ENCODE measurements at places on chromosomes 12 and 14.

- DNase-seq: peak; percentile 95
Measured at GRCh38 chr12:124939421-124940142, 25.1 kb upstream of the UBC start.

- DNase-seq: no peak
Measured at GRCh38 chr12:108461058-108461660, 53.9 kb upstream of the FICD start.

DNA sequence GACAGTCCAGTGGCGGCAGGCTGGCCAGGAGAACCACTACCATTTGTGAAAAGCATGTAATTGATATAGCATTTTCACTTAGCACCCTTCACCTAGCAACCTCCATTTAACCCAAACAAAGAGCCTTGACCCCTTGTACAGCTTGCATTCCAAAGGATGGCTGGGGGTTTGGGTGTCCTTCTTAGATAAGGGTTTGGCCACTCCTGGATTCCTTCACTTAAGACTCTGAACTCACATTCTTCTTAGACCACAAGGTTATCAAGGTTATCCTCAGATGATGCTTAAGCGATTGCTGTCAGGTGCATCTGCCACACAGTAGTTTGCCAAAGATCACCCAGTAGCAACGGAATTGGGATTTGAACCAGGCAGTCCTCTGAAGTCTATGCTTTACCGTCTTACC lies 102.8 kb downstream of the ZNF664 start:
- DNase-seq: no peak

DNA sequence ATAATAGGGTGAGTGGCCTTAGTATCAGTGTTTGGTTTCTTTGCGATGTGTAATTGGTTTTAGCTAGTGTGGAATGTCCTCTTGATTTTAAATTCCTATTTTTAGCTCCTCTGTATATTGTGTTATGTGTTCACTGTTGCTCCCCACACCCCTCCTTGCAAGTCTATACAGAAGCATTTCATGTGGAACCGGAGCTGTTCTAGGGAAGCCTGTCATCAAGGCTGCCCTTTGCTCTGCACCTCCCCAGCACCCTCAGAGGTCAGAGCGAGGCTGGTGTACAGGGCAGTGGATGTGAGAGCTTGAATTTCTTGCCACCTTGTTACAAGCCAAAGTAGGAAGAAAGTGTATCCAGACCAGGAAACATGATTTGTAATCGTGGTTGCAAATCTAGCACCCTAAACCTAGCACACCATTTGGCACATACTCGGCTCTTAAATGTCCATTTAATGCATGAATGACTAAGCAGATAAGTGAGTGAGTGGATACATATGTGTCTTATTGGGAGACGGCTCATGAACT lies 376.8 kb downstream of the RGS6 start:
- DNase-seq: no peak

GRCh38 chr12:32893043-32893442 lies 3.5 kb downstream of the PKP2 start:
- DNase-seq: no peak

DNA sequence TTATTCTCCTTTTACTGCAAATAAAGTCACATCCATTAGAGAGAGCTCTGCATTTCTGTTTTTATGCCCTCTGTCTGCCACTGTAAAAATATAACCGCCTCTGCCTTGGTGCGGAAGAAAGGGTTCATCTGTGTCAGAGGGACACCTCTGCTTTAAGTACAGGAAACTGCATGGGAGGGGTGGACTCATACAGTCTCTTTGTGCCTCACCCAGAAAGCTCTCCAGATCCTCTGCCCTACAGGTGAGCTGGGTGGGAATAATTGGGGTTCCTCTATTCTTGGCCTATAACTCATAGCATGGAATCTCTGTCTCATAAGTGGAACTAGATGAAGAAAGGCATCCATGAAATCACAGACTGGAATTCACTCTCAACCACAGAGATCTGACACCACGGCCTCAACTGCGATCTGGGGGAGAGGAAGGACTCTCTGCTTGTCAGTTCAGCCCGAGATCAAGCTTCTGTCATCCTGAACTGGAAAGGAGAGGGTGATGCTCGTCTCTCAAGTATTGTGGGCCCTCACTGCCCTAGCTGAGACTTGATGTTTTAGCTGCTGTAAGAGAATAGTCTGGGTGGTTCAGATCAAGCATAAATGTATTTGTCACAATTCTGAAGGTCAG lies 702.3 kb downstream of the TMEM121 start:
- peak; percentile 45 for DNase-seq

DNA sequence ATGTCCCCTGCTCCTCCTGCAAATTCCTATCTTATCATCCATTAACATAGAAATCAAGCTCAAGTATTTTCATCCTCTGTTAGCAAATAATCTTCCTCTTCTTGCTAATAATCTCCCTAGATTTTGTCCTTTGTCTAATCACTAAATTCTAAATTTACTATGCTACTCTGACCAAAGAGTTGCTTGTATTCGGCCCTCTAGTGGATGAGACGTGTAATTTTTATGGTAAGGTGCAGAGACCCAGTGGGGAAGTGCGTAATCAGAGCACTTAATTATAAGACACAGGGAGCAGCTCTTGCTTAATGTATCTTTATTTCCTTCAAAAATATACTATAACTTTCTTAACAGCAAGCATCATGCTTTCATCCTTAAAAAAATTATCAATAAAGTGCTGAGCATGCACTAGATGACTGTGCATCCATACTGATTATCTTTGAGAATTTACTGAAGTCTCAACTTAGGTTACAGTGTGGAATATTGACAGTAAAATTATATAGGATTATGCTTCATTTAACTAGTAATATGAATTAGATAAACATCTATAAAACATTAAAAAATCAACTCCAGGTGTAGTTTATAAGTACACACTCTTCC lies 212.6 kb downstream of the SLC16A7 start:
- DNase-seq: no peak

- no peak for DNase-seq
Measured at GRCh38 chr14:41636492-41637392, 30.1 kb downstream of the LRFN5 start.

GRCh38 chr12:80178846-80179245 lies 79.5 kb downstream of the OTOGL start:
- DNase-seq: peak; percentile 28

DNA sequence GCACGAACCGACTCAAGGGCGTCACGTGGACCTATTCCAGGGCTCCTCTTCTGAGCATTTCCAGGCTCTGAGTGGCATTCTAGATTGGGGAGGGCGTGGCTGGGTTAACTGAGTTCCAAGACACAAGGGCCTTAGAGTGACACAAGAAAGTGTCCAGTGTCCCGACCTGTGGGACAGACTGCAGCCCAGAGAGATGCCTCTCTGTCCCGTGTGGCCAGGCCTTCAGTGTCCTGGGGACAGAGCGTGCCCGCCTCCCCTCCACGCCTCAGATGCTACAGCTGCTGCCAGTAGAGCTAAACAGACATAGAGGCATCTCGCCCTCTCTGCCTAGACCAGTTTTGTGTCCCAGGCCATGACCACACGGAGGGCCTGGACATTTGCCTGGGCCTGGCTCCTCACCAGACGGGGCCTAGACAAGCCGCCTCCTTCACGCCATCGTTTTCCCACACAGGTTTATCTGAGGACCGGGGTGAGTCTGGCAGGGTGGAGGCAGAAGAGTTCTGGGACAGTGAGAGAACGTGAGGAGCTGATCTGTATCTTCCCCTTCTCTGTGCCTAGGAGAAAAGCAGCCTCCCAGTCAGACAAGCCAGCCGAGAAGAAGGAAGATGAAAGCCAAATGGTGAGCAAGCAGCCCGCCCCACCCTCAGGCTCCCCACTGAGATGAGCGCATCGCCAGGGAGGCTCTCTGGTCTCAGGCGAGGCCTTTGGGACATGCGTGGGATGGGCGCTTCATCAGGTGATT lies 27.1 kb downstream of the DEGS2 start:
- DNase-seq: no peak

DNA sequence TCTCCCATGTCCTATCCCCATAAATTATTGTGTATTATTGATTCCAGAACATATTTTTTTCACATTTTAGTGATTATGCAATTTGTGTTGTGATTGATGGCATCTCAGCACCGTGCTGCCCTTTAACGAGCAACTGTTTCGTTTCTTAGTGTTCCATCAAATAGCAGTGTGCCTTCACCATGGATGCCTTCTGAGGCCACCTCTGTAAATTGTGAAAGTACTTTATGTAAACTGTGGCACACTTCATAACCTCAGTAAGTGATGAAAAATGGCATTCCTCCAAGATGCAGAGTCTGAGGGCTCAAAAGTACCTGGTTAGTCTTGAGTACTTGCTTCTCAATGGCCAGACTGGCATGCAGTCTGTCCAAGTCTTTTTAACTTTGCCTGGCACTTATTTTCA lies 8.2 kb downstream of the CHST11 start:
- DNase-seq: no peak

- no peak for DNase-seq
Measured at GRCh38 chr12:68043435-68043834, 54.2 kb downstream of the IFNG-AS1 start.
